Activated CD4-positive, CD25-positive, alpha-beta regulatory T cell treated with anti-CD3 and anti-CD28 coated beads, Interleukin-2, amount 50 U/mL, for 16 hours (primary cell): ENCODE measurements at places on chromosomes 5 and 9.

GRCh38 chr5:60386436-60387050 lies 313.4 kb downstream of the DEPDC1B start:
- DNase-seq = no peak

- DNase-seq = no peak
Observed at GRCh38 chr5:144315994-144316634, 145.4 kb downstream of the KCTD16 start.

DNA sequence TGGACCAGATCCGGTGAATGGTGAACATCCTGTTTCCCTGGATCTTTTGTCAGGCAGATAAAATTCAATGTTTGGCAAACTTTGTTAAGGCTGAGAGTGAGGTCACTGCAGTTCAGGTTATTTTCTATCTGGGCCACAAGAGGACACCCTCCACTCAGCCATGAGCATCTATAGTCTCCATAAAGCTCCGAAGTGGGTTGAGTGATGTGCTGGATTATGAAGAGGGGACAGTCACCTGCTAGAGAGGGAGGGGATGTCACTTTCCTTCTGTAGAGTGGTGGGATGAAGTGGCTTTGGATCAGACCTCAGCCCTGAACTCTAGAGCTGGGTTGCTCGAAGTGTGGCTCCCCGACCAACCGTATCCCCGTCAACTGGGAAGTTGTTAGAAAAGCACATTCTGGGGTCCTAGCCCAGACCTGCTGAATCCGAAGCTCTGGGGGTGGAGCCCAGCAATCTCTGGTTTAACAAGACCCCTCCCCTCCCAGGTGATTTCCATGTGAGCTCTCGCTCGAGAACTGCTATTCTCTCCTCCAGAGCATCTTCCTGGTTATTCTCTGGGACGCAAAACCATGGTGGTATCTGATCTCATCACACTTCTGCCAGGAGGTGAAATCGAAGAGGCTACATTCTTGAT lies 31.8 kb upstream of the FGF1 start:
- no peak for DNase-seq

- DNase-seq = no peak
Observed at GRCh38 chr9:110912419-110913291, 125.6 kb downstream of the LPAR1 start.

GRCh38 chr5:65704621-65705239 lies 17.2 kb downstream of the SGTB start:
- DNase-seq = no peak

DNA sequence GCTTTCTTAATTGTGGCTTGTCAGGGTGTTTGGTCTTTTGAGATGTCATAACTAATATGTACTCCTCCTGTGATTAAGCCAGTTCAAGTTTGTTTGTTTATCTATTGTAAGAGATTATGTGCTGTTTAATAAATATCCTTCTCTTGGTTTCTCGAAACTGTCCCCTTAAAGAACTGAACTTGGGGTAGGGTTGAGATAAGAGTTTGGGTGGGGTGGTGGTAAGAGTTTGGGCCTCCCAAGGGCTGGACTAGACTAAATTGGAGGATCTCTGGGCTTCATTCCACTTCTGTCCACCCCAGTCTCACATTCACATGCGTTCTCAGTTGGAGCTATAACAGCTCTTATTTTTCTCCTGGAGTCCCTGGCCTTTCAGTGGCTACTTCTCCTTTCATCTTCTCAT lies 38.2 kb downstream of the AQP7 start:
- no peak for DNase-seq

DNA sequence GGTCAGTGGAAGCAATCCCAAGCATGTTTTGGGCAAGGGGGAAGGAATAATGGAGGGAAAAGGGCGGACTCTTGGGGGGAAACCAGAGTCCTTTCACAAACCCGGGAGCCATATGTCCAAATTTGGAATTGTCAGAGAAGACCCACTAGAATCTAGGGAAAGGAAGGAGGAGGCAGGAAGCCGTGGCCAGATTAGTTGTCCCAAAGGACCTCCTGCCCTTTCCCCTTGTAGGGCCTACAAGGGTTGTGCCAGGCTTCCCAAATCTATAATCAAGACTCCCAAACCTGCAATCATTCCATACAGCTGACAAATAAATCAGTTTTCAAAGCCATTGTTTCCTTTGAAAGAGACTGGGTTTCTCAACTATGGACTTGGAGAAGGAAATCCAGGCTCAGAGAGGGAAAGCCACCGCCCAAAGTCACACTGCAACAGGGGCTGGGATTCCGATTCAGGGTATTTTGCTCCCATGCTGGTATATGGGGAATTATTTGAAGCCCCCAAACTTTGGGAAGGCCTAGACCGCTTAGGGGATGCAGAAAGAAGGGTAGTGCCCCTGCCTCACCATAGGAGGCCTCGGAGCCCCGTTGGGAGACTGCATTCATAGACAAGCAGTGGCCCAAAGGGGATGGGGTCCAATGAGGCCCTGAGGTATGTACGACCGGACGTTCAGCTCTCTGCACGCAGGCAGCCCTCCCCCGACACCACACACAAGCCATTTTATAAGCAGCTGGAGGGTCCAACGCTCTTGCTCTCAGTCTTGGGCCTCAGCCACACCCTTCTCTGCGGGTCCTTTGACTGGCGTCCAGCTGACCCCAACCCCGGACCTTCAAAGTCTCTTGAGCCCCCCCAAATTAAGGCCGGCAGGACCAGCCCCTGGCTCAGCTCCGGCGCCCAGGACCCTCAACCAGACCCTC lies 815 bp downstream of the ANXA6 start:
- no peak for DNase-seq

DNA sequence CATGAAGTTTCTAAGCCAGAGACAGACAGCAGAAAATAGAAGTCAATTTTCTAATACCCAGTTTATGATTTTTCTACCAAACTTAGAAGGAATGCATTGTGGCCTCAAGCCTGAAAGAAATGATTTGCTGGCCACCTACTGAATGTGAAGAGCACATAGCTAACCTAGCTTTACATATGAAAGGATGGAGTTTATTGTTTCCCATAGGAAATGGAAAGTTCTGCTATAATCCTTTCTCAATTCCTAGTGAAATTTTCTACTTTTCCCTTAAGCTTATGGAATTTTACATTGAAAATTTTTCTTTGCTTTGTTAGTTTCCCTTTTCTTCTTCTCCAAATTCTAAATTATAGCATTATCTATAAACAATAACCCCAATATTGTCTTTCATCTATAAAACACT lies 110.1 kb downstream of the TMEM167A start:
- DNase-seq = no peak

DNA sequence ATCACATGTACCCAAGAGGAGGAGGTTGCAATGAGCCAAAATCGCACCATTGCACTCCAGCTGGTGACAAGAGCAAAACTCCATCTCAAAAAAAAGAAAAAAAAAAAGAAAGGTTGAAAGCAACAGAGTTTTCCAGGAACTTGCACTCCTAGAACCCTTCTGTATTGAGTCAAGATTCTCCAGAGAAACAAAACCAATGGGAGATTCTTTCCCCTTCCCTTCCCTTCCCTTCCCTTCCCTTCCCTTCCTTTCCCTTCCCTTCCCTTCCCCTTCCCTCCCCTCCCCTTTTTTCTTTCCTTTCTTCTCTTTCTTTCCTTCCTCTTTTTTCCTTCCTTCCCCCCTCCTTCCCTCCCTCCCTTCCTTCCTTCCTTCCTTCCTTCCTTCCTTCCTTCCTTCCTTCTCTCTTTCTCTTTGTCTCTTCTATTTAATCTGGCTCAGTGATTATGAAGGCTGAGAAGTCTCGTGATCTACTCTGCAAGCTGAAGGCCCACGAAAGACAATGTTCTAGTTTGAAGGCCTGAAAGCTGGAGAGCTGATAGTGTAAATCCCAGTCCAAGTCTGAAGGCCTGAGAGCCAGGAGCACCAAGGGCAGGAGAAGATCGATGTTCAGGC lies 59.6 kb upstream of the CNTLN start:
- DNase-seq = no peak

DNA sequence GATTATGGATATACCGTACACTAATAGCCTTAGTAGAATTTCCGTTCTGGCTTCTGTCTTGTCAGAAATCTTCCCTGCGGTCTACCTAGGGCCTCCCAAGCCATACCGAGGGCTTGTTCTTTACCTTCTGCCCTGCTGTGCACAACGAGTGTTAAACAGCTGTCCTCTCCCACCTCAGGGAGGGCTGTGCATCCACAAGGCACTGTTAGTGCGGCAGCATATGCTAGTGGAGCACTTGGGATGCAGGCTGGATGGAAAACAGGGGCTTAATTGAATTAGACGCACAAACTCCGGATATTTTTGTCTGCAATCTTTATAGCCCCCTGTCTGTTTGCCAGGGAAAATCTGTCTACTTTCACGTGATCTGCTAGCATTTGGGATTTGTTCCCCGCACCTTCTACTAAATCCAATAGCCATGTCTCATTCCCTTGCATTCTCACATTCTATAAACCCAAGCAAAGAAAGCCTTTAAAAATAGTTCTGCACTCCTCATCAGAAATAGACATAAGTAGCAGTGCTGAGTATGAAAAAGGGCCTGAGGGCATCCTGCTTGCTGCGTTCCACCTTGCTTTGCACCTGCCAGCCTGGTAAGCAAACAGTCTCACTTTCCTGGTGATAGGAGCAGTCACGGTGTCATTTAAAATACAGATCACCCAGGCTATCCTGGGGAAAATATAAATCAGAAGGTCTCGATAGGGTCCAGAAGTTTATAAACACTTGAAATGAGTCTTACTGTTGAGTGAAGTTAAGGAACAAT lies 382.6 kb downstream of the RASEF start:
- DNase-seq = no peak

DNA sequence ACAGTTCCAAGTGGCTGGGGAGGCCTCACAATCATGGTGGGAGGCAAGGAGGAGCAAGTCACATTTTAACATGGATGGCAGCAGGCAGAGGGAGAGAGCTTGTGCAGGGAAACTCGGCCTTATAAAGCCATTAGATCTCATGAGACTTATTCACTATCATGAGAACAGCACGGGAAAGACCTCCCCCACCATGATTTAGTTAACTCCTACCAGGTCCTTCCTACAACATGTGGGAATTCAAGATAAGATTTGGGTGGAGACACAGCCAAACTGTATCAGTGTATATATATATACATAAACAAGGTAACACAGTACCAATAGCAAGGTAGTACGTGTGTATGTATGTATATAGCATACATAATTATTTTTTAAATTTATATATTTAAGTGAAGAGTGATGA lies 50.9 kb downstream of the NFX1 start:
- DNase-seq = no peak

DNA sequence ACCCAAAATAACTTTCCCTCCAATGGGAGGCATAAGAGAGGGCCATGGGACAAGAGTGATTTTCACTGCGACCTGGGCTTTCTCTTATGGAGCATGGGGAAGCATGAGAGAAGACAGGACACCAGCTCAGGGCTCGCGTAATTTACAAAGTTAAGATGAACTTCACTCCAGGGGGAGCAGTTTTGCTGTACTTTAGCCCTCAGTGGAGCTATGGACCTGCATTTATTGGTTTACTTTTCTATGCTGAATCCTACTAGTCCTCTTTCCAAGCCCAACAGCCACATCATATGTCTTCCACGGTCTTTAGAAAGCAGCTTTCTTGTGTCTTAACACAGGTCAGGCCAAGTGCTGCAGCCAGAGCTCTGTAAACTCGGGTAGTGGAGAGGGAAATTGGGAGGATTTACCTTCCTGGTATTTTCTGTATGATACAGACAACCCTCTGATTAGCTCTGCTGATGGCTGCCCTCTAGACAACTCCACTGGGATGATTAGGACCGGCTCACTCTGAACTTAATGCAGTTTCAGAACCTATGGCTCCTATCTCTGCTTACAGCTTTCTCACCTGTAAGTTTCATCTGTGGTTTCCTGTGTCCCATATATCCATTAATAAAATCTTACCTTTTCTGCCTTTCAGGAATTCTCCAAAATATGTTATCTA lies 581.0 kb upstream of the RORB start:
- DNase-seq = no peak

GRCh38 chr9:77498891-77499290 lies 149.2 kb downstream of the GNA14 start:
- DNase-seq = no peak

DNA sequence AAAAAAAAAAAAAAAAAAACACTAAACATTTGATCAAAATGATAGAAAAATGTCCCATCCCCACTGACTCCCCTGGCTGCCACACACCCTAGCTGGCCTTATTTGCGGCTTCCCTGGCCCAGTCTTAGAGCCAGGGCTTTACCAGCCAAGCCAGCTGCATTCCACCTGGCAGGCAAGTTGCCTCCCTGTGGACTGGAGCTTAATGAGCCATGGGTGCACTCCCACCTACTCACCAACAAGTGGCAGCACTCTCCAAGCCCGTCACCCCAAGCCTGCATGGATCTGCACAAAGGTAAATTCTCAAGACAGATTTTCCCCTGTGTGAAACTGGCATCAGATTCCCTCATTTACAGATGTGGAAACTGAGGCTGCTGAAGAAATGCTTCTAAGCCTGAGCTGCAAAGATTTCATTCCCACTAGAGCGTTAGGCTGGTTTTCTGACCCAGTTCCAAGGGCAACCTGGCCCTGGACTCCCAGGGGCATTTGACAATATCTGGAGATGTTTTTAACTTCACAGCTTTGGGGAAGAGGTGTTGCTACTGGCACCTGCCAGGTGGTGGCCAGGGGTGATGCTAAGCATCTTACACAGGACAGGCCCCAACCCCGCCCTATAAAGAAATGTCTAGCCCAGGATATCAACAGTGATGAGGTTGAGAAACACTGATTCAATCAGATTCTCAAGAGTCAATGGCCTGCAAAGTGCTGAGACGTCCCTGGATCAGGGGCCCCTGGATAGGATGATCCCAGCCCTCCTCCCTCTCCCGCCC lies 21.9 kb upstream of the VDAC1 start:
- DNase-seq = no peak

DNA sequence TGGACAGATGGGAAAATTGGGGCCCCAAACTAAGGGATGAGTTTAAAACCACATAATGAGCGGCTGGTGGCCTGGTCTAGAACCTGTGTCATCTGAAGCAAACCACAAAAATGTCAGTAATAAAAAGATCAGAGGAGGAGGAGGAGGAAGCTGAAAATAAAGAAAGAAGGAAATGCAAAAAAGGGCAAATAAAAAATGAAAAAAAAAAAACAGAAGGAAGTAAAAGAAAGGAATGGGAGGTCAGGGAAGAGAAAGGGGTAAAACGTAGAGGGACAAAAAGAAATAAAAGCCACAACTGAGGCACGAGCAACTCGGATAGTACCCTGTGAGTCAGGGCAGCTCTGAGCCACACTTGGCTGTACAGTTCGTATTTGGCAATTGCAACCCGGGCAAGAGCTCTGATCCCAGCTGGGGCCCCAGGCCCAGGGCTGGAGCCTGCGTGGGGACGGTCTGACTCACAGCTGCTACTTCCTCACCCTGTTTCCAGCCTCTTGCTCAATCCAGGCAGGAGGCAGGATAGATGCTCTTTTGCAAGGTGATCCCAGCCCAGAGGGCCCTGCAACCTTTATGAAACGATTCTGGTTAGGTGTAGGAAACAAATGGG lies 137.9 kb upstream of the TRIM32 start:
- DNase-seq = no peak

DNA sequence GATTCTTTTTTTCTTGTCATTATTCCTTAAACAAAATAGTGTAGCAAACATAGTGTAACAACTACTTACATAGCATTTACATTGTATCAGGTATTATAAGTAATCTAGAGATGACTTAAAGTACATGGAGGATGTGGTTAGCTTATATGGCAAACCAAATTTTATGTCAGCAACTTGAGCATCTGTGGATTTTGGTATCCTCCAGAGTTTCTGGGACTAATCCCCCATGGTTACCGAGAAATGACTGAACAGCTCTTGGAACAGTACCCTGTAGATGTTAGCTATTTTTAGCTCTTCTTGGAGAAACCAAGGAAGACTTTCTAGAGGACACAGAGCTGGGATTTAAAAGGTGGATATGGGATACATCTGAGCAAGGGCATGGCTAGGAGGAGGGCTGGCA lies 157.6 kb upstream of the KLF4 start:
- DNase-seq = no peak

GRCh38 chr5:7405277-7405676 lies 9.3 kb downstream of the ADCY2 start:
- no peak for DNase-seq
